Epithelial cell of prostate (primary cell): ENCODE measurements at places on chromosomes 3 and 15.

DNA sequence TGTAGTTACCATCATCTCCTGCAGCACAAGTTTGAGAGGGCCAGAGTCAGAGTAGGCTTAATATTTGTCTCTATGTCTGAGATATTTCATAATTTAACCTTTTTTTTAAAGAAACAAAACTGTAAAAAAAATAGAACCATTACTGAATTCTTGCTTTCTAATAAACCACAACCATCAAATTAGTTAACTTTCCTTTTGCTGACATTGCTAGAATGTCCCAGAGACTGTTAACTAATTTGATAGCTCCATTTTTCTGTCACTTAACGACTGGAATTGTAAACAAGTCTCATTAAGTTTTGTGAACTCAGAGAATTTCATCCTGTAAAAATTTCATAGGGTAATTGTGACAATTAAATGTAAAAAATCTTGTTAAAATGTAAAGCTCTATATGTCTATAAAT, 35.6 kb downstream of the IMPG2 start:
- no peak for DNase-seq

DNA sequence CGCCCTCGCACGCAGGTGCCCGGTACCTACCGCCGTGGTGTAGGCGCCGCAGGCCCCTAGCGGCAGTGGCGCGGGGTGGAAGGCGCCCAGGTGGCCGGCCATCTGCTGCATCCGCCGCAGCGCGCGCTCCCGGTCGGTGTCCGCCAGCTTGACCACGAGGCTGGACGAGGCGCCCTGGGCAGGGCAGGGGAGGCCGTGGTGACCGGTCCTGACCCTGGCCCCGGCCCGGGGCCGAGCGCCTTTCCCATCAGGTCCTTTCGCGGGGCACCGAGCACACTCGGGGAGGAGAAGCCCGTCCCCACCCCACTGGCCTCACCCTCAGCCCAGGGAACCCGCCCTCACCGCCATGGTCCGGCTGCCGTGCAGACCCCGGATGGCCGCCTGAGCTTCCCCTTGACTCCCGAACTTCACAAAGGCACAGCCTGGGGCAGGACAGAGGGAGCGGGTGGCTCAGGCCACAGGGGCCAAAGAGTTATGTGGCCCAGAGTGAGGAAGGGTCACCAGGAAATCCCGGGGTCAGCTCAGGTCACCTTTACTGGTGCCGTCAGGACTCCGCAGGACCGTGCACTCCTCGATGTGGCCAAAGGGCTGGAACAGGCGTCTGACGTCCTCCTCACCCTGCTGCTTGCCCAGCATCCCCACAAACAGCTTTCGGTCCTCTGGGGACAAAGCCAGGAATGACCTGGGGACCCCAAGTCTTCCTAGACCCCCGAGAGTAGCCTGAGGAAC, 17.4 kb upstream of the PARP6 start:
- DNase-seq, result no peak

DNA sequence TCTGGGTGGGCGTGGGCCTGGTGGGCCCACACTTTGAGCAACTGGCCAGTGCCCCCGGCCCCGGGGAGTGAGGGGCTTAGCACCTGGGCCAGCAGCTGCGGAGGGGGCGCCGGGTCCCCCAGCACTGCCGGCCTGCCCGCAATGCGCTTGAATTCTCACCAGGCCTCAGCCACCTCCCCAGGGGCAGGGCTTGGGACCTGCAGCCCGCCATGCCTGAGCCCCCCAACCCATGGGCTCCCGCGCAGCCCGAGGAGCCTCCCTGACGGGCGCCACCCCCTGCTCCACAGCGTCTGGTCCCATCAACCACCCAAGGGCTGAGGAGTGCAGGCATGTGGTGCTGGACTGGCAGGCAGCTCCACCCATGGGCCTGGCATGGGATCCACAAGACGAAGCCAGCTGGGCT, 484.3 kb downstream of the UNC13C start:
- no peak for DNase-seq

- DNase-seq, result no peak
These were observed 163.6 kb downstream of the CTNNB1 start for GRCh38 chr3:41362638-41363559.
